ENCODE measurements at places on chromosomes 16 and 17.

GRCh38 chr17:78395155-78395554 lies 16.7 kb downstream of the PGS1 start:
- DNase-seq = no peak

DNA sequence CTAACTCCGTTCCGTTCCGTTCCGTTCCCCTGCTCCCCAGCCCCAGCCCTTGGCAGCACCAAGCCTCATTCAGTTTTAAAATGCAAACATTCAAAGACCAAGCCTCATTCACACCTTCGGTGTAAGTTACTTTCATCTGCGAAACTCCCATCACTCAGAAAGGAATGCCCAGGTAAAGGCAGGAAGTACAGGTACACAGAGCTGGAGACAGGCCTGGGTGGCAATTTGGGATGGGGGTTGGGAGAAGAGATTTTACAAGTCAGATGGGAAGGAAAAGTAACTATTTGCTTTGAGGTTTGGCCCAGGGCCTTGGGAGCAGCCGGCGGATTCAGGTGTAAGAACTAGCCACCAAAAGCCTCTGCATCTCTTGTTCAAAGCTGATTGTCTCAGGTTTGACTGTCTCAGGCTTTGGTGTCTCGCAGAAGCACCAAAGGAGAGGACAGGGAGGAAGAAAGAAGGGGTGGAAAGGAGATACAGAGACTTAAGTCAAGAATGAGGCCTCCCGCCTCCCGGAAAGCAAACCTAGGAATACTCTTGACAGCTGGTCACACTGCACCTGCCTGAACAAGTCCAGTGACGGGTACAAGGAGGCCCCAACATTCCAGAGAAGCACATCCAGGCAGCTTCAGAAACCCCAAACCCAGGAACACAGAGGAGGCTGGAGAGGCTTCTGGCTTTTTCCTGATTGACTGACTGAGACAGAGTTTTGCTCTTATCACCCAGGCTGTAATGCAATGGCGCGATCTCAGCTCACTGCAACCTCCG lies 54.7 kb downstream of the NXN start:
- DNase-seq = no peak

DNA sequence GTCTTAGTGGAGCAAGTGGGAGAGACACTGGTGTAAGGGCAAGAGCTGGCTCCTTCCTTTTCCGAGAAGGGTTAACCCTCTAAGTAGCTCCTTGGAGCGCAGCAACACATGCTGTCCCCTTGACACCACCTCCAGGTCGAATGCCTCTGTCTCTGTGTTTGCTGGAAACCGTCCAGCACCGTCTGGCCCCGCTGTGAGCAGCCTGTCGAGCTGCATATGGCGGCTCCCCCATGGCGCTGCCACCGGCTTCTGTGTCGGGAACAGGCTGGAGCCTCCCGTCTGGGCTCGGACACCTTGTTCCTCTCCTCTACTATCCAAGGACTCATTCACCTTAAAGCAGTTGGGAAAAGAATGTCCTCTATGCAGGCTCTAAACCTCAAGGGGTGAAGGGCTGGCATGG lies 28.9 kb upstream of the WSCD1 start:
- DNase-seq = no peak

DNA sequence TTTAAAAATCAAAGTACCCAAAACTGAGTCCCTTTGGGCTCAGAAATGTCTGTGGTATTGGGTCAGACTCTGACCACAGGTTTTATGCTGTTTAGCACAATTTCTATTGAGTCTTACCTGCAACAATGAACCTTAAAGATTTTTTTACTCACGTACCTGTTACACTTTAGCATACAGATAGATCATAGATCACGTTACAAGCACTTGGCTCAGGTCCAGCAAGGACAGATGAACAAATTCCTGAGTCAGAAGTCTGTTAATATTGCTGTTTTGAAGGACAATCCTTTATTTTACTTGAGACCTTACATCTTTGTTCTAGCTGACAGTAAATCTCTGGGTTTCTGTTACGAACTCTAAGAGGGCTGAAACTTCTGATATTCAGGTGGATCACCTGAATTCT lies 12.8 kb downstream of the SLC7A6OS start:
- no peak for DNase-seq

- DNase-seq = no peak
These were observed 4.3 kb downstream of the SCNN1B start for GRCh38 chr16:23306199-23307100.

DNA sequence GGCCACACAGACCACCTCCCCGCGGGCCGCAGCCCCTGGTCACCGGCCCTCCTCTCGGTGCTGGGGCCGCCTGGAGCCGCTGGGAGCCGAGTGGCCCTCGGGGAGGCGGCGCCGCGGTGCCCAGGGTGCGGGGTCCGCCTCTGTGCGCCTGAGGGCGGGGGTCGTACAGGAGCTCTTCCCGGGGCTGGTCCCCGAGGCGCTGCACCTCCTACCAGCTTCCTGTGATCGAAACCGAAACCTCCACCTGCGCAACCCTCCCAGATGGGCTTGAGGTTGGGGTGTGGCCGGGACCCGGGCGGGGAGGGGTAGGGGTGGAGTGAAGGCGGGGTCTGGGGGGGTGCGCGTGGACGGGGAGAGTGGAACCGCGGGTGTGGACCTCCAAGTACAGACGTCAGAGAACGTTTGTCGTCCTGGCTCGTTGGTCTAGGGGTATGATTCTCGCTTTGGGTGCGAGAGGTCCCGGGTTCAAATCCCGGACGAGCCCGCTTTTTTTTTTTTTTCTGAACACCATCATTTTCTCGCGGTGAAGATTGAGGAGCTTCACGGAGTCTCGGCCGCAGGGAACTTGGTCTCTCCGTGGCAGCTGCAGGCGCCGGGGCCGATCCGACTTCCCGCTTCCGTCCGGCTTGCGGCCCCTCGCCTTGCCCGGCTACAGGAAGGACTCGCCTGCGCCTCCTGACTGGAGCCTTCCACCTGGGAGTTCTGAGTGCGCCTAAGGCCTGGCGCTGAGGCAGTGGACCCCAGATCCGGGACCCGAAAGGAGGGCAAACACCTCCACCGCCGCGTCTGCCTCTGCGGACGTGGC lies 23.9 kb downstream of the ZNF213 start:
- DNase-seq = peak; percentile 46
